GM12864 (cell line): ENCODE measurements at places on chromosomes 7 and 10.

DNA sequence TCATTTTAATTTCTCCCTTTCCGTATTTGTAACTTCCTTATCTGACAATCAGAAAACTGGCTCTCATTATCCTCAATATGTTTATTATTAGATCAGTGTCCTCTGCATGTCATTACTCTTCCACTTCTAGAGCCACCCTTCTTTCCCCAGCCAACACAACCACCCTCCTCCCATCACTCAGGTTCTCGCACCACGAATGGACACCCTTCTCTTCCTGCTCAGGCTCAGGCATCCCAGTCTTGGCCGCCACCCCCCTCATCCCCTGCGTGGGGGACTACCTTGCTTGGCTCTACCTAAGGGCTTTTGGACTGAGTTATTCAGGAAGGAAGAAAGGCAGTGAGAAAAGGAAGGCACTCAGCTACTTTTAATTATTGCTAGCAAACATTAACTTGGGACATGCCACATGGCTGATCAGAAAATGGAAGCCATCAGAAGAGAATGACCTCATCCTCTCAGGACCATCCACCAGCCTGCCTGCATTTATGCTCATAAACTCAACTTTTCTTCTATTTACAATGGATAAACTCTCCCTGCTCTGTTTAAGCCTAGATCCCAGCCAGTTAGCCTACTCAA, 199.9 kb upstream of the PLXNA4 start:
- no peak for DNase-seq

DNA sequence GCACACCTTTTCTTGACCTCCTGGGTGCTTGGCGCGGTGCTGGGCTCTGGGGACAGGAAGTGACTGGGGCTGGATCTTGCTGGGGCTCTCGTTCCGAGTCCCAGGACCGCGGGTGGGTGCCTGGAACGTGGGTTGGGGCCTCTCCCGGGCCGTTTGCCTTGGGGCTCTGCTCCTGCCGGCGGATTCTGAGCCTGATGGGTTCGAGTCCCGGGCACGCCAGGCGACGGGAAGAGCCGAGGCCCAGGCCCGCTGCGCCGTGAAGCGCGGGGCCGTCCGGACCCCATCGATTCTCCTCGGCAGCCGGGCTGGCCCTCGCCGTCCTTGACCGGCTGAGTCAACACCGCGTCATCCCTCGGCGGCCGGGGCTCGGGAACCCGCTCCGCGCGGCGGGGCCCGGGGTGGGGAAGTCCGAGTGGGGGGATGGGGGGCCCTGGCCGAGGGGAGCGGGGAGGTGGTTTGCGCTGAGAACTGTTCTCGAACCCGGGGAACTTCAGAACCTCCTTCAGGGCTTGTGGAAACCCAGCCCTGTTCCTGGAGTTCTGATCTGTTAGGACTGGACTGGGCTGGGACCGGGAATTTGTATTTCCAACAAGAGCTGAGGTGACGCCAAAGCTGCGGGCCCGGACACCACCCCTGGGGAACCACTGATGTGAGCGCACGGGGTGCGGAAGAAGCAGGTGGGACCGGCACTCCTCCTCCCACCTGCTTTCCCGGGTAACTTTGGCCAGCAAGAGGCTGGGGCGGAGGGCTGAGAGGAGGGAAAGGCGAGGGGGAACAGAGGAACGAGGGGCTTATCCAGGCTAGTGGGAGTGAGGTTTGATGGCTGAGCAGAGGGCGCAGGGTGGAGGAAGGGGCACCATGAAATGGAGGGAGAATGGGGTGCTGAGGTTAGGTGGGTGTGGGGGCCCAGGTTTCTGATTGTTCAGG, 6.2 kb downstream of the HHEX start:
- no peak for DNase-seq

GRCh38 chr10:132893090-132893489, 49.3 kb downstream of the CFAP46 start:
- no peak for DNase-seq

- no peak for DNase-seq
Observed at GRCh38 chr10:59362959-59363381, 621 bp upstream of the FAM13C start.

- no peak for DNase-seq
Observed at GRCh38 chr10:4334871-4335270, 491.1 kb upstream of the AKR1E2 start.

DNA sequence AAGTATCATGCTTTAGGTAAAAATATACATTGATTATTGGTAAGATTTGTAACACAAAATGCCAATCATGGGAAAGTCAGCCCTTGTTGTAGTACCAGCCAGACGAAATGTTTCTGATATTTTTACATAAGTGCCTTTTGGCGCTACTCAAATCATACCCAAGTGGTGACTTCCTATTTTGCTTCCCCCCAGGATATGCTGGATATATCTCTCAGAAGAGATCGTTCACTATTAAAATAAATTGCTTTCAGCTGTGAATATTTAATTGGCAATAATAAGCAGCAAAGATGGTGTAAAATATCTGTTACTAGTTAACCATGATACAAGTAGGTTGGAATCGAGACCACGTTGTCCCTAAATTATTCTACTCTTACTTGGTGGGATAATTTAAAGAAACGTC, 909.2 kb upstream of the LRRN3 start:
- DNase-seq, result no peak
